Left cardiac atrium (tissue), 4 donors: ENCODE measurements at places on chromosomes 7 and 10. TPM values are rescaled to one million over a fixed set of nuclear protein-coding genes. Genes with fewer than 3 reads are reported as not detected.

GRCh38 chr10:110746254-110746826, 102.2 kb downstream of the RBM20 start:
- DNase-seq, result peak; percentile 47

DNA sequence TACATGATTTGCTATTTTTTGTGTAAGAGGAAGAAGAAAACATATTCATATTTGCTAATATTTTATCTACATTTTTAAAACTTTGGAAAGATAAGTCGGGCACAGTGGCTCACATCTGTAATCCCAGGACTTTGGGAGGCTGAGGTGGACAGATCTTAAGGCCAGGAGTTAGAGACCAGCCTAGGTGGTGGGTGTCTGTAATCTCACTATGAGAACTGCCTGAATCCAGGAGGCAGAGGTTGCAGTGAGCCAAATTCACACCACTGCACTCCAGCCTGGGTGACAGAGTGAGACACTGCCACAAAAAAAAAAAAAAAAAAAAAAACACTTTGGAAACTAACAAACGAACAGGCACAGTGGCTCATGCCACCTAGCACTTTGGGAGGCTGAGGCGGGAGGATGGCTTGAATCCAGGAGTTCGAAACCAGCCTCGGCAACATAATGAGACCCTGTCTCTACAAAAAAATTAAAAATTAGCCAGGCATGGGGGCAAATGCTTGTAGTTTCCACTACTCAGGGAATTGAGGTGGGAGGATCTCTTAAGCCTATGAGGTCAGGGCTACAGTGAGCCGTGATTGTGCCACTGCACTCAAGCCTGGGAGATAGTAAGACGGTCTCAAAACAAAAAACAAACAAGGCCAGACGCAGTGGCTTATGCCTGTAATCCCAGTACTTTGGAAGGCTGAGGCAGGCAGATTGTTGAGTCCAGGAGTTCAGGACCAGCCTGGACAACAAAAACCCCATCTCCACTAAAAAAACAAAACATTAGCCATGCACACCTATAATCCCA, 25.6 kb downstream of the HERC4 start:
- DNase-seq, result no peak

- DNase-seq, result no peak
Observed at GRCh38 chr10:26543567-26544306, 105.6 kb downstream of the APBB1IP start.

- DNase-seq, result no peak
Observed at GRCh38 chr10:69929575-69929974, 123.1 kb upstream of the MACROH2A2 start.

DNA sequence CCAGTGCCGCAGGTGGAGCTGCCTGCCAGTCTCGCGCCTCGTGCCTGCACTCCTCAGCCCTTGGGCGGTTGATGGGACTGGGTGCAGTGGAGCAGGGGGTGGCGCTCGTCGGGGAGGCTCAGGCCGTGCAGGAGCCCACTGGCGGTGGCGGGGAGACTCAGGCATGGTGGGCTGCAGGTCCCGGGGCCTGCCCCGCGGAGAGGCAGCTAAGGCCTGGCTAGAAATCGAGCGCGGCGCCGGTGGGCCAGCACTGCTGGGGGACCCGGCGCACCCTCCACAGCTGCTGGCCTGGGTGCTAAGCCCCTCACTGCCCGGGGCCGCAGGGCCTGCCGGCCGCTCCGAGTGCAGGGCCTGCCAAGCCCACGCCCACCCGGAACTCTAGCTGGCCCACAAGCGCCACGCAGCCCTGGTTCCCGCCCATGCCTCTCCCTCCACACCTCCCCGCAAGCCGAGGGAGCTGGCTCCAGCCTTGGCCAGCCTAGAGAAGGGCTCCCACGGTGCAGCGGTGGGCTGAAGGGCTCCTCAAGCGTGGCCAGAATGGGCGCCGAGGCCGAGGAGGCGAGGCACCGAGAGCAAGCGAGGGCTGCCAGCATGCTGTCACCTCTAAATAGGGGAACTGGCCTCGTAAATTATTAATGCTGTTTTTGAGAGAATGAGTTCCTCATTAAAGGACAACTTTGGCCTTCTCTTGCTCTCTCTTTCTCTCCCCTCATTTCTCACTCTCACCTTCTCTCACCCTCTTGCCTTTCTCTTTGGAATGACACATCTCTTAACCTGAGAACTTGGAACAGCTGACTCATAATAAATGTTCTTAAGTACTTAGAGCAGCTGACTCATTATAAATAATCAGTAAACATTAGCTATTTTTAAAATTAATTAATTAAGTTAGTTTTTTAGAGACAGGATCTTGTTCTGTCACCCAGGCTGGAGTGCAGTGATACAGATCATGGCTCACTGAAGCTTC, 4.9 kb downstream of the ACADSB start:
- no peak for DNase-seq

Gene SMO
- 5.4 TPM for total RNA-seq
